ENCODE measurements at places on chromosomes 3 and 15. TPM values are rescaled to one million over a fixed set of nuclear protein-coding genes. Genes with fewer than 3 reads are reported as not detected.

The ENTPD3 gene
- total RNA-seq, result not detected

The ZNF385D gene
- 0.20 TPM for total RNA-seq

The ISG20 gene
- total RNA-seq, result 0.97 TPM

The IQCH gene
- 3.2 TPM for total RNA-seq

The SAMD7 gene
- not detected for total RNA-seq

The GRK7 gene
- 0.20 TPM for total RNA-seq

The MCTP2 gene
- 0.13 TPM for total RNA-seq

Data from SJCRH30 (cell line).